ENCODE measurements at places on chromosomes 12 and 14.

GRCh38 chr14:55715889-55716288 is 135.9 kb downstream of the KTN1 start:
- no peak for DNase-seq

DNA sequence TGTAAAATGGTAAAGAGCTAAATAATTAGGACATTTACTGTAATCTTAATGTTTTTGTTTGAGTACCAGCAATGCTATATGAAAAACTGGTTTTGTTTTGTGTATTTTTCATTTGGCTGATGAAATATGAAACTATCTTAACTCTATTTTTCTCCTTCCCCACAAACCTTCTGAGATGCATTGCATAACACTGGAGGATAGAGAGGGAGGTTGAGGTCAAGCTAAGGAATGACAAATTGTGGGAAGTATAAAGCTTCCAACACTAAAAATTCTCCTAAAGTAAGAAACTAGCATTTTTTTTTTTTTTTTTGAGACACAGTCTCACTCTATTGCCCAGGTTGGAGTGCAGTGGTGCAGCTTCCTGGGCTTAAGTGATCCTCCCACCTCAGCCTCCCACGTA is 31.5 kb upstream of the SRP54 start:
- no peak for DNase-seq

DNA sequence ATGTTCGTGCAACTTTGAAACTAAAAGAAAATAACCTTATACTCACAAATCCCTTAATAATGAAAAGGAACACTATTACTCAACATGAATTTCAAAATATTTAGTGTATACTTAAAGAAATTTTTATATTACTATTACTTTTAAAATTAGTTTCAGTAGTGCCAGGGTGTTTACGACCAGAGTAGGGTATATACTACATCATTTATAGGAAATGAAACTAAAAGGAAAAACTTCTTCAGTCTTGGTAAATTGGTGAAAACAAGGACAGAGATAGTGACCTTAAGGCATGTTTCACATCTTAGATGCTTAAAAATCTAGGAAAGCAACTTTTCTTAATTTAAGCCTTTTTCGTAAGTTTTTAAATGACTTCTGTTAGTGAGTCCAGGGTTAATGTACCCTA is 4.5 kb downstream of the USP15 start:
- no peak for DNase-seq

GRCh38 chr12:59660148-59660547 is 64.3 kb downstream of the SLC16A7 start:
- DNase-seq: no peak

- DNase-seq: no peak
These were observed 6.1 kb downstream of the RSRC2 start for GRCh38 chr12:122520676-122521075.

DNA sequence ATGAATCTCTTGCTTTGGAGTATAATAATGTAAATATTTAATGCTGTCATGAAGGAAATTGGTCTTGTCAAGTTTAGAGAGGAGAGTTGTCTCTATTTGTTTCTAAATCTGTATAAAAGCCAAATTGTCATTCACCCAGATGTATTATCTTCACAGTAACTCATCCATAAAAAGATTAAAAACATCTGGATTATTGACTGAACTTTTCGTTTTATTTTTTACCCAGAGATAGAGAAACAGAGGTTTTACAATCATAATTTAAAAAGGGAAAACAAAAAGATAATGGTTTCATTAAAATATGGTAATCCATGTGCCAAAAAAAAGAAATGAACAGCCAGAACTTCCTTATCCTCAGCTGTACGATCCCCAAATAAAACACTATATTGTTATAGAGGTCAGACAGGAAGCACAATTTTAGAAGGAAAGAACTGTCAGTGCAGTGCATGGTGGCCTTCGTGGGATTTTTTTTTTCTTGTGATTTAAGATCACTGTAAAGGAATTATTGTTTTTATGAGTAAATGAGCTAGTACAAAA is 125.9 kb downstream of the ACSS3 start:
- no peak for DNase-seq
